NCI-H526 (cell line): ENCODE measurements at places on chromosomes 3 and 15.
A peak's percentile ranks its signal among the peaks of the same experiment; 100 is the strongest.

DNA sequence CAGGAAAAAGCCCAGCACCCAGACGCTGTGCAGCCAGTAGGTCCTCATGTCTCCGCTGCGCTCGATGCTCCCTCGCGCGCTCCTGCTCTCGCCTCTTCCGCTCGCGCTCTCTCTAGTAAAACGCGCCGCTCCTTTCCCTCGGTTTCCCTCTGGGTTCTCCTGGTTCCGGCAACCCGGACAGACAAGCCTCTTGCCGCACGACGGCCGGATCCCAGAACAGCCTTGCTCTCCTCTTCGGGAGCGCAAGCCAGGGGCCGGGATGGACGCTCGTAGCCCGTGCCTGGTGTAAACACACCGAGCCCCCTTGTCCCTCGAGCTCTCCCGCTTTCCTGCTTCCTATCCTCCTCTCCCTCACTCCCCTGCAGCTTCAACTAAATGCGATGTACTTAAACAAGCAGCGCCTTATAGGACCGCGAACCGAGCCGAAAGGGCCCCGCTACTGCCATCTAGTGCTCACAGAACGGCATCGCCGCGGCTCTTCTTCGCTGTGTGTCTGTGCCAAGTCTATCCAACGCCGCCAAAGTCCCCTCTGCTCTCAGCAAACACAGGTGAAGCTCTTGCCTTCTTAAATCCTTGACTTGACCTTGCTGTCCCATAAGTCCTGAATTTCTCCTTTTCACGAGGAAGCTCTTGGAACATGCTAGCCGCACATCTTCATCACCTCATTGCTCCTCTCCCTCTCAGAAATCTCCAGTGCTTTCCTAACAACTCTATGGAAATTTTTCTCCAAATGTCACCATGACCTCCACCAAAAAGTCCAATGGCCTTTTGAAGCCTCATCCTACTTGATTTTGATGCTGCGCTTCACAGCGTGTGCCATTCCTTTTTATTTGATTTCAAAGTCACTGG is 1037.2 kb downstream of the IGSF11 start:
- peak; percentile 49 for DNase-seq

DNA sequence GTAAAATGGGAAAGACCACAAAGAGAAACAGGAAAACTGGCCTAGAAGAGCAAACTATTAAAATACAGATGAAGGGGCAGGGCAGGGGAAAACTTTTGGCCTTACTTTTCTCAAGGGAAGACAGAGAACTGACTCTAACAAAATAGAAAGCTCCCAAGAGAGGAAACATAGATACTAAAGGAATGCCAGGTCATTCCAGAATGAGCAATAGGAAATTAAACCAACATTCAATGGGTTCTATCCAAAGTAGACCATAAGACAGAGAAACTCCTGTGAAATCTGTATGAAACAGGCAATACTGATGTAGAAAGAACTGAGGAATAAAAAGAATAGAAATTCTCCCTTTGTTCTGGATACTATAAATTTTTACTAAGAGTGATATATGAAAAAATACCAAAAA is 491.8 kb downstream of the MECOM start:
- no peak for DNase-seq

- no peak for DNase-seq
These were observed 12.4 kb upstream of the FYCO1 start for GRCh38 chr3:46008058-46008457.

DNA sequence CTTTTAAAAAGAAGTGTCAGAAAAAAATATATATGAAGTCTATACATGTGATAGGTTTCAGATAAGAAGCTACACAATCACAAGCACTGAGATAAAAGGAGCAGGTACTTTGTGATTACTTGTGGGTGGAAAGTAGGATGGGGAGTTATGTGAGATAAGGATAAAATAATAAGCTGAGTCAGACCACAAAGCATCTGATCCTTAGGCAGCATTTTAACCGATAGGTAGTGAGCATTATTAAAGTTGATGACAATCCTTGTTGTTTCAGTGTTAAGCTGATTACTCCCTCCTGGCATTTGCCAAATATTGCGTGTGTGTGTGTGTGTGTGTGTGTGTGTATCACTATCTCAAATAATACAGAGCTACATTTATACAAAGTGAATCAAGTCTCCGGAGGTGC is 483.1 kb downstream of the NAALADL2 start:
- DNase-seq, result no peak

- DNase-seq, result no peak
These were observed 143.8 kb upstream of the BCL6 start for GRCh38 chr3:187889106-187889505.

- no peak for DNase-seq
These were observed 106.7 kb downstream of the MYO5A start for GRCh38 chr15:52422001-52422400.

DNA sequence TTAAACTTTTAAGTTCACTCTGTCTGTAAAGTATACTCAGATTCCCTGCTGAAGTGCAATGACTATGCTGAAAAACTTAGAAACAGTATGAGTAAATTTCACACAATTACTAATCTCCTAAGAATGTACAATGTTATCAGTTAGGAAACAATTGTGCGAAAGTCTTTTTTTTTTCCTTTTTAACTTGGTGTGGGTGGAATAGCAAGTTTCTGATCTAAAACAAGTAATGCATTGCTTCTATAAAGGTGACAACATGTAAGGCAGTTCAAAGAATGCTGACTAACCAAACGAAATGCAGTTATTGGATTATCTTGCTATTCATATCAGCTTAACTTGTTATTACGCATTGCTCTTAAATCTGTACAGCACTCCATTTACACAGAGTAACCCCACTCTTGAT is 19.3 kb upstream of the SLC12A8 start:
- no peak for DNase-seq

DNA sequence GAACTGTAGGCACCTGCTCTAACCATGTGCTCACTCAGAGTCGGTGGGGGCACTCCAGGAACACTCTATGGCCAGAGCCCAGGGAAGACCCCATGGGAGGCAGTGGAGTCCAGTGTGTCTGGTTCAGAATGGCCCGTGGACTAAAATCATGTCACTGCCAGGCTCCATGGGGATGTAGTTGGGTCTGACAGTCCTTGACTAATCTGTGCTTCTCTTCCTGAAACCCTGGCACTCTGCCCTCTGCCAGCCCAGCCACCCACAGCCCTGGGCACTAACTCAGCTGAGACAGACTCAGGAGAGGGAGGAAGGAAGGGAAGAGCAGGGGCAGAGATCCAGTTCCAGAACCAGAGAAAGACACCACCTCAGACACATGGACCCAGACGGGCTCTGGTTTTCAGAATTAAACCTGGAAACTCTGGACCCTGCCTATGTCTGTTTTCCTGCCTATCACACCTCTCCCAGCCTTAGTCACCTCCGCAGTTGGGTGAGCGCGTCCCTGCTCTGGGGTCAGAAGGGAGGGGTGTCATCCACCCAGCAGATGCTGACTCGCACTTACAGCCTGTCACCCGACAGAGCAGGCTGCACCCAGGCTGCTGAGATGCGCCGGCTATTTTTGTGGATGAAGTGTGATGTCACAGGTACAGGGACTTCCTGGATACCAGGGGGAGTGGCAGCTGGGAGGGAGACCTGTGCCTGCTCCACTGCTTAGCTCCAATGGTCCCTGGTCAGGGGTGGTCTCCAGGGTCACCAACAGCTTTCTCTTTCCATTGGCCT is 56.8 kb upstream of the INSYN1 start:
- DNase-seq, result peak; percentile 5

DNA sequence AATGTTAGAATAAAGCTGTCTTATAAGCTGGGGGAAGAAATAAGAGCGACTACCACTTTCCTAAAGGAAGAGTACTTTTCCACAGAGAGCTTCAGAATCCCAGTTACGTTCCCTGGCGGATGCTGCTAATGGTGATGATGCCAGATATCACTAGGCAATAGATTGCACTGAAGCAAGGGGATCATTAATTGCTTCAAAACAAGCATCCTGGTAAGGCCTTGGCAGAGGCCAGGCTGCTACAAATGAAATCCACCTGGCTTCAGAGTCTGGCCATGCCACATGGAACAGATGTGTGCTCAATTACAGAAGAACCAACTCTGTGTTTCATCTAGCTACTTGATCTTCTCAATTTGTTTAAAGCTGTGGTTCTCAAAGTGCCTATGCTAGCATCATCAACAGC is 129.2 kb upstream of the IL12A start:
- no peak for DNase-seq

DNA sequence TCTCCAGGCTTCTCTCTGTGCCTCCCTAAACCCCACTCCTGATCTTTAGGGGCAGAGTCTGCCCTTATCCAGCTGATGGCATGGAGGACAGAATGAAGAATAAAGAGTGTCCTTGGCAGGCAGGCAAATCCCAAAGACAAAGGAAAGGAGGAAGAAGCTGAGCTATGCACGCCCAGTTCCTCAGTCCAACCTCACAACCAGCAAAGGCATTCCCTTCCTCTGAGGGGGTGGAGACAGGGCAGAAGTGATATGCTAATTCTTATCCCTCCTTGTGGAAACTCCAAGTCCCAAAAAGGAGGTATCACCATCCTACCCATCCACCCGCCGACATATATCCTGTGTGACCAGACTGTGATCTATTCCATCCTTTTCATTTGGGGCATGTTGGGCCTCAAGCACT is 10.5 kb upstream of the CCDC54 start:
- no peak for DNase-seq

DNA sequence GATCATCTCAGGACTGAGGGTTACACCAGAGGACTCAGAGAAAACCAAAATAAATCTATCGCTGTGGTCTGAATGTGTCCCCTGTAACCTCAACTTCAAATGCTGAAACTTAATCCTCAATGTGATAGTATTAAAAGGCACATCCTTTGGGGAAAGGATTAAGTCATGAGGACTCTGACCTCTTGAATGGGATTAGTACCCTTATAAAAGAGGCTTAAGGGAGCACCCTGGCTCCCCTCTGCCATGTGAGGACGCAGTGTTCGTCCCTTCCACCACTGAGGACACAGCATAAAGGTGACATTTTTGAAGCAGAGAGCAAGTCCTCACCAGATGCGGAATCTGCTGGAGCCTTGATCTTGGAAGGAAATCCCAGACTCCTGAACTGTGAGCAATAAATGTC is 39.5 kb downstream of the SRPRB start:
- DNase-seq, result no peak

- no peak for DNase-seq
These were observed 242.0 kb upstream of the RGMA start for GRCh38 chr15:93330912-93331544.

- DNase-seq, result no peak
These were observed 322.7 kb downstream of the FOXP1 start for GRCh38 chr3:71260782-71261181.

DNA sequence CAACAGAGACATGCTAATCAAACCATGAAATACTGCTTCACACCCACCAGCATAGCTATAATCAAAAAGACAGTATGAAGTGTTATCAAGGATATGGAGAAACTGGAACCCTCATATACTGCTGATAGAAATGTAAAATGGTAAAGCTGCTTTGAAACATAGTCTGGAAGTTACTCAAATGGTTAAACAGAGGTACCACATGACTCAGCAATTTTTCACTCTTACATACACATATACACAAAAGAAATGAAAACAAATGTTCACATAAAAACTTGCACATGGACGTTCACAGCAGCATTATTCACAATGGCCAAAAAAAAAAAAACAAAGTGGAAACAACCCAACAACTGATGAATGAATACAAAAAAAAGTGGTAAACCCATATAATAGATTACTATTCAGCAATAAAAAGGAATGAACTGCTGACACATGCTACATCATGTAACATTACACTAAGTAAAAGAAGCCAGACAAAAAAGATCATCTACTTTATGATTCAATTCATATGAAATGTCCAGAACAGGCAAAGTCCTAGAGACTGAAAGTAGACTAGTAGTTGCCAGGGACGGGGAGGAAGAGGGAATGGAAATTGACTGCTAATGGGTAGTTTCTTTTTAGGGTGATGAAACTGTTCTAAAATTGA is 23.2 kb downstream of the ZNF148 start:
- no peak for DNase-seq

GRCh38 chr3:48215466-48215865 is 7.8 kb upstream of the CAMP start:
- DNase-seq, result no peak

- DNase-seq, result no peak
These were observed 42.1 kb downstream of the FBLN2 start for GRCh38 chr3:13590841-13591520.

DNA sequence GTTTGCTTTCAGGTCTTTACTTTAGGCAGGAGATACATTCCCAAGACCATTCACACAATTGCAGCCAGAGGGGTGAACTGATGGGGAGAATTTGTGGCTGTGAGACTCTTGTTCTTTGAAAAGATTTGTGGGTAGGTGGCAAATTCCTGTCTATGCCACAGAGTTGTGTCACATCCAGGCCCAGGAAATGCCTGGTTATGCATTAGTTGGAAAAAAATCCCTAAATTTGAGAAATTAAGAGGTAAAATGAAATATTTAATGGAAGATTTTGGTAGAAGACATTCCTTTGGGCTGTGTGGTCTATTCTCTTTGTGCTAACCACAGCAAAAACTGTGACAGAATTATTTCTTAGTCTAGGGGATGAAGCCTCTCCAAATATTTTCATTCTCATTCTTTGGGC is 28.8 kb downstream of the SAMMSON start:
- DNase-seq, result no peak

GRCh38 chr3:147619921-147620560 is 210.9 kb downstream of the ZIC1 start:
- no peak for DNase-seq

DNA sequence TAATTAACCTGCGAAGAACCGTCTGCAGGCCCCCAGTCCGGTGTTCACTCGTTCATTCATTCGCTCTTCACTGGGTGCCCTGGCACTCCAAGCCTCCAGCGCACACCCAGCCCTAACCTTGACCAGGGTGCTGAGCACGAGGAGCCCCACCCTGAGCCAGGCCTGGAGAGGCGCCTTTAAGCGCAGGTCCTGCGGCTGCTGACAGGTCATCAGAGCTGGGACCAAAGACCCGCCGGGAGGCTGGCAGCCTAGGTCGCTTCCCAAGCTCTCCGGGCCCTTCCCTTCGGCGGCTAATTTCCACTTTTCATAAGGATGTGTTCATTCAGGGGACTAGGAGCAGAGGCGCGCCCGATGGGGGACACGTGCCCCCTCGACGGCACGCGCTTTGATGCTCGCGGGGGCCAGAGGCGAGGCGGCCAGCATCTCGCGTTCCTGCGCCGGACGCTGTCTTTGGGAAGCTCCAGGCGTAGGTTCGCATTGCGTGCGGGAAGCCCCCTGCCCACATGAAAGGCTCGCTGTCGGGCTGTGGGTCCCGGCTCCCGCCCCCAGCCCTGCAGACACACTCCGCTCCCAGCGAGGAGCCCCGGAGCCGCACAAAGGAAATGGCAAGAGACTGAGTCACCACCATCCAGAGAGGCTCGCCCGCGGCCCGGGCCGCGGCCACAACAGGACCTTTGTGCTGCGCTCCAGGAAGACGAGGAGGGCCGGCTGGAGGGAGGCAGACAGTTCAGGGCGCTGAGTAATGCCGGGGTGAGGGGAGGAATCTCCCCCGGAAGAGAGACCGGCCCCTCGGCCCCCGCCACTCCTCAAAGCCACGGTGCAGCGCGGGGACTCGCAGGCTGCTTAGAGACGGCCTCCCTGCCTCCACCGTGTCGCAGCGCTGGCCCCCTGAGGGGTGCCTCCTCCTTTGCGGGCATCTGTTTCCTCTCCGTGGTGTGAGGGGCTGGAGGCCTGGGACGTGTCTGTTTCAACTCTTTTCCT is 266.4 kb upstream of the HES1 start:
- DNase-seq, result no peak

GRCh38 chr3:104596551-104596950 is 770.2 kb upstream of the ALCAM start:
- DNase-seq, result peak; percentile 62
